ENCODE measurements at places on chromosomes 11 and 22. TPM values are rescaled to one million over a fixed set of nuclear protein-coding genes. Genes with fewer than 3 reads are reported as not detected.

DNA sequence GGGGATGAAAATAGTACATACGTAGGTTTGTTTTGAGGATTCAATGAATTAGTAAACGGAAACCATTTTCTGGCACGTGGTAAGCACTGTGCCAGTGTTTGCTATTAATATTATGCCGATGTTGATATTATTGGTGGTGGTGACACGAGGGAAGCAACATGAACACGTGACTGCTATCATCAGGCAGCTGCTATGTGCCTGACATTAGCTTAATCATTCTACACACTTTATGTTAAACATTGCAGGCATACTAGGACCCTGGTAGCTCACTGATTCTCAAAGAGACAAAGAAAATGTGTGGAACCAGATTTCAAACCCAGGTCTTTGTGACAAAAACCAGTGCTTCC, 656 bp downstream of the SRRD start:
- DNase-seq: no peak

DMC1 gene
- 4.5 TPM for total RNA-seq

DNA sequence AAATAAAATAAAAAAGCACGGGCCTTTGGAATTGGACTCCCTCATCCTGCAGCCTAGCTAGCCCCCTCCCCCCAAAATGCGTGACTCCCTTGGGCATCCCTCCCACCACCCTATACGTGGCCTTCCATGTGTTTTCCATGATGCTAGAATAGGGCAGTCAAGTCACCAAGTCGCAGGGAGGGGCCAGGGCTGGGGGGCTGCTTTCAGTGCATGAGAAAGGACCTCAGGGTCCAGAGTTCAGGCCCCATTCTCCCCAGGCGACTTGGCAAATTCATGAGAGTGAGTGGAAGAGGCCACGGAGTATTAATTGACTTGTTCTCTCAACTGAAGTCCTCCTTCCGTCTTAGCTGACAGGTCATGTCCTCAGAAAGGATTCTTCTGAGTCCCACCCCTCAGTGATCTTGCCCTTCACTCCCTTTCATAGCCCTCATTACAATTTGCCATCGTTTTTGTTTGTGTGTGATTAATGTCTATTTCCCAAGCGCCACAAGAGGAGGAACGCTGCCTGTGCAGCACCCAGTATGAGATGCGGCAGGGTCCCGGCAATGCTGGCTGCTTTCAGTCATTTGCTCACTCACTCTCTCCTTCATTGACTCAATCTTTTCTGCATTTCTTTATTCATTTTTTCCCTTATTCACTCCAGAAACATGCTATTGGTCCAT, 17.4 kb downstream of the LRRC32 start:
- no peak for DNase-seq

DNA sequence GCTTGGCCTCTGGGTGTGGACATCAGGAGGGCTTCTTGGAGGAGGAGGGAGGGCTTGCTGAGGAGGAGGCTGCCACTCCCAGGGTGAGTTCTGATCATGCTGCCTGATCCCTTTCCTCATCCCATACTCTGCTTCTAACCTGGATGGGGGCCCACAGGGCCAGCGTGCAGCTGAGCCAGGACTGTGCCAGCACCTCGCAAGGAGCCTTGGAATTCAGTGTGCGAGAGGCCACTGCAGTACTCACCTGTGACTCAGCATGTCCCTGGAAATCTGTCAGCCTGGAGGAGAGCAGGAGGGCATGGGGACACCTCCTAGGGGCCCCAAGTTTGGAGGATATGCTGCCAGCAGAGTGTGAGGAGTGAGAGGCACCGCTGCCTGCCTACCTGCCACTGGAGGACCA, 4.2 kb upstream of the GAB4 start:
- no peak for DNase-seq

- DNase-seq: no peak
These were observed 8.1 kb upstream of the DGKZ start for GRCh38 chr11:46338988-46339666.

- peak; percentile 60 for DNase-seq
These were observed 56.1 kb downstream of the AMBRA1 start for GRCh38 chr11:46537537-46538295.

All from frontal cortex (tissue), 4 donors.